ENCODE measurements at places on chromosomes 3 and 15. TPM values are rescaled to one million over a fixed set of nuclear protein-coding genes. Genes with fewer than 3 reads are reported as not detected.

Gene GOLGA8K
- 0.10 TPM for polyA plus RNA-seq

Gene BOC
- polyA plus RNA-seq, result 6.6 TPM

Gene MYO1E
- 16.4 TPM for polyA plus RNA-seq

Gene CCR8
- polyA plus RNA-seq, result not detected

Gene UROC1
- not detected for polyA plus RNA-seq

Gene PEX5L
- polyA plus RNA-seq, result not detected

Gene LDHAL6B
- polyA plus RNA-seq, result not detected

Measured in SK-N-SH (cell line).